Activated CD4-positive, alpha-beta T cell treated with anti-CD3 and anti-CD28 coated beads for 4 hours (primary cell): ENCODE measurements at places on chromosomes 4 and X.
A peak's percentile ranks its signal among the peaks of the same experiment; 100 is the strongest.

- no peak for DNase-seq
Observed at GRCh38 chr4:66300336-66300934, 630.1 kb upstream of the EPHA5 start.

DNA sequence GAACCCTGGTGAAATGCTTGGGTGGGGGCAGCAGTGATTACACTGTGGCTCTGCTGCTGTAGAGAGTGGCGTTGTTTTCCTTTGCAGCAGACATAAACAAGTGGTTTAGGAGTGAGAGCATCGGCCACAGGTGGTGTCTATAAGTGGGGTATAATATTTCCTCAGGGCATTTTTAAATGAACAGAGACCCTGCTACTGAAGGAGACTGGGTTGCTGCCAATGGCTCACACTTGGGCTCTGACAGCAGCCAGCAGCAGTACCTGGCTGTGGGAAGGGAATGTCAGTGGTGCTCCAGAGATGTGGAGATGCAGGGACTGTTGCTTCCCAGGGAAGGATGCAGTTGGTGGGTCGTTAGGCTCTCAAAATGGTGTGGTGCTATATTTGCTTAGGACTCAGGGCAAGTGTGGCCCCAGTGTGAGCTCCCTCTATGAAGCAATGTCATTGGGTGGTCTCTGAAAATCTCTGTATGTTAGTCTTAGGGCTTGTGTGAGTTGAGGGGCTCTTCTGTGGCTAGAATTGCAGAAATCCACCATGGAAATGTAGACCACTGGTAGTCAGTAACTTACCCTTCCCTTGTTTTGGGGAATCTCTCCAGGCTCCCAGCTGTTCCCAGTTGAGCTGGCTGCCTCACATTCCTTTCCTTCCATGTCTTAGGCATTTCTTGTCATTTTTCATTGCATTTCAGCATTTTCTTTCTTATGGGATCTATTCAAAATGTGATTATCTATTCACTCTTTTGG lies 1023.0 kb upstream of the GRID2 start:
- no peak for DNase-seq

- DNase-seq = no peak
Observed at GRCh38 chr4:184689681-184690080, 40.1 kb downstream of the PRIMPOL start.

DNA sequence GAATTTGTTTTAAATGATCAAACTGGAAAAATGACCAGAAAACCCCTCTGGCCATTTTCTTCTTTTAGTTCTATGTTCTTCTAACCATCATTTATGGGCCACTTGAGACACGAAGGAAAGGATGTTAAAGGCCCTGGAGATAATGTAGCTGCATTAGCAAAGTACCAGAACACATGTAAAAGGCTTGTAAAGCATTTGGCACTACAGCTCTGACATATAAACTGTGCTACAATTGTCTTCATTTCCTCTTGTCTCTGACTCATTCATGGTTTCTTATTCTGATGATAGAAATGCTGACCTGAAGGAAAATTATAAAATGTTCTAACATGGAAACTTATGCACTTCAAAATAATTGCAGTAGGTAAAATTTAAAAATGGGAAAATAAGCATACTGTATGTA lies 388.7 kb downstream of the FAT4 start:
- DNase-seq = no peak

GRCh38 chr4:40918330-40918729 lies 168.6 kb downstream of the NSUN7 start:
- DNase-seq = no peak

DNA sequence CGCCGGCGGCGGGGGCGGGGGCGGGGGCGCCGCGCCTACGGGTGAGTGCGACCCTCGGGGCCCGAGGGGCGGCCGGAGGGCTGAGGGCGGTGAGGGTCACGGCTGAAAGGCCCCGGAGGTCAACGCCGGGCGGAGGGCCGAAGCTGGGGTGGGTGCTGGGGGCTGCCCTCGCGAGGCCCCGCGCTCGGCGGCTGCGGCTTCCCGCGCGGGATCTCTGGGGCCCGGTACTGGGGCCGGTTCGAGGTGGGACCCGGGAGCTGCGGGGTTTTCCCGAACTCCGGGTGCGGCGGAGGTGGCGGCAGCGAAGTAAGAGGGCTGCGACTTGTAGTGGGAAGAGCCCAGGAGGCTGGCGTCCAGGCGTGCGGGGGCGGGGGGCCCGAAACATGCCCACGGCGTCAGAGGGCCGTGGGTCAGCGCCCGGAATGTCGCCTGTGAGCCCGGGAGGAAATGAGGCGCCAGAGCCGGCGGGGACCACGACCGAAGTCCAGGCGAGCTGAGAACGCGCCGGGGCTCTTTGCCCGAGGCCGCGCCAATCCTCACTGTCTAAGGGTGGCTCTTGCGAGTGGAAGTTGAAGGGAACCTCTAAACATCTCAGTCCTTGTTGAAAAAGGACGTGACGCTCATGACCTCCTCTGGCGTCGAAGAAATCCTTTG lies 407 bp downstream of the IL13RA1 start:
- no peak for DNase-seq

- DNase-seq = peak; percentile 4
Observed at GRCh38 chrX:100687128-100687527, 43.1 kb downstream of the SRPX2 start.

- DNase-seq = no peak
Observed at GRCh38 chr4:27081675-27082586, 221.3 kb downstream of the STIM2 start.

DNA sequence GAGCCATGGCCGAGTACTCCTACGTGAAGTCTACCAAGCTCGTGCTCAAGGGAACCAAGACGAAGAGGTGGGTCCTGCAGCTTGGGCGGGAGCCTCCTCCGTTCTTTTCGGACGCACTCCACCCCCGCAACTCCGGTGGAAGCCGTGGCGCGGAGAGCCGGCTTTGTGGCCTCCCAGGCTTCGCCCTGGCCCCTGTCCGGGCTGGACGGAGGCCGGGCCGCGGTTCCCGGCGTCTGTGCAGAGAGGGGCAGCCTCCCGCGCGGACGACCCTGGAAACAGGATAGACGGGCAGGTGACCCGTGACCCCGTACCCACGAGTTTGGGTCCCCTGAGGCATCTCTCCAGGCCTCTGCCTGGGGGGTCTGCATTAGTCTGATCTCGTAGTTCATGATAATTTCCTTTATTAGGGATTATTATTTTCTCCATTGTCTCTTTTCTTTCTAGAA lies 356 bp downstream of the FRG1 start:
- DNase-seq = no peak

- DNase-seq = no peak
Observed at GRCh38 chr4:1477045-1477840, 71.0 kb upstream of the NKX1-1 start.

DNA sequence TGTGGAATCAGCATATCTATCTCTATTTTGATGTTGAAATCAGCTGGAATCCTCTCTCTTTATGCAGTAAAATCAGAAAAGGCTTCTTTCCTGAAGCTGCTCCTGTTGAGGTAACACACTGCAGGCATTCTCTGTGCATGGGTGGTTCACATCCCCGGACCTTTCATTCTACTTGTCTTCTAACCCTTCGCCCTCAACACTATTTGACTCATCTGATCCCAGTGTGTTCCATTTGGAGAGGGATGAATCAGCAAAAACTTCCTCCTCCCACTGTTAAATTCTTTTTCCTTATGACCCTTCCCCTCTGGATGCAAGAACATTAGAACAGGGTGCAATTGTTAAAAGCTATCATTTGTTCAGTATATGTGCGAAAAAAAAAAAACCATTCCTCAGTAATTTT lies 67.4 kb downstream of the RNF150 start:
- DNase-seq = no peak

DNA sequence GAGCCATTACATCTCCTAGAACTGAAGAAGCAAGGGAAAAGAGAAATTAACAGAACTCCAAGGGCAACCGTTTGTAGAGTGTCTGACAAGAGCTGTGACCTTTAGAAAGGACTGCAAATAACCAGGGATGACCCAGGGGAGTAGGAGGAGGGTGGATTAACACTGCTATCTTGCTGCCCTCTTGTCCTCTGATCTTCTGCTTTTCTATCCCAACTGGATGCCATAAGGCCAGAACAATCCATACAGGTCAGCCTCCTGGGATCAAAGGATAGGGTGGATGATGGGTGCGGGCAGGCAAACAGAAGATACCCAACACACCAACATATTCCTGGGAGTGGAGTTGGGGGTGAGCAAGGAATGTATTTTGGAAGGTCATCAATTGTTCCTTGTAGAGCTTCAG lies 19.8 kb upstream of the PDE5A start:
- DNase-seq = no peak

- no peak for DNase-seq
Observed at GRCh38 chr4:165656829-165657490, 216.1 kb upstream of the TLL1 start.

GRCh38 chr4:133799717-133800315 lies 401.8 kb downstream of the PABPC4L start:
- DNase-seq = no peak

DNA sequence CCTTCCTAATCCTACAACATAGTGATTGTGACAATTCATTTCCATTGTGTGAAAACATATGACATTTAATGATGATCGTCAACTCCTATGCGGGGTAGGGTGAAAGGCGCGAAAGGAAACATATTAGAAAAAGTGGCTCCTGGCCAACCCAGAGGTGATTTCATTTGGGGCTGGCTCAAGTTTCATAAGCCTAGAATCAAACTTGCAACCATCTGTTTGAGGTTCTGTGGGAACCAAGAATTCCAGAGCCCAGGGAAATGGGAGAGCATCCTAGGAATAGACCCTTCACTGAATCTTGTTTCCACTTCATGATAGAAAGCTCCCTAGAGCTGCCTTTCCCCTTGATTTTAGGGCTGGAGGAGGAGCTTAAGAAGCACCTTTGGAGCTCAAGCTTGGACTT lies 101.3 kb upstream of the EGFL6 start:
- DNase-seq = no peak

DNA sequence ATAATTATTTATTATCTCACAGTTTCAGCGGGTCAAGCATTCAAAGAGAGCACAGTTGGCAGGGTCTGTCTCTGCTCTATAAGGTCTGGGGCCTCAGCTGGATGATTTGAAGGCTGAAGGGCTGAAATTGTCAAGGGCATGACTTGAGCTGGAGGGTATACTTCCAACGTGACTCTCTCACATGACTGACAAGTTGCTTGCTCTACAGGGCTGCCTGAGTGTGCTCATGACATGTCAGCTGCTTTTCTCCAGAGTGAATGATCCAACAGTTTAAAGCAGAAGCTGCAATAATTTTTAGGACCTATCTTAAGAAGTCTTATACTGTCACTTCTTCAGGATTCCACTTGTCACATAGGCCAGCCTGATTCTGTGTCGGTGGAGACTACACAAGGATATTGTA lies 51.2 kb downstream of the TIGD2 start:
- DNase-seq = no peak

DNA sequence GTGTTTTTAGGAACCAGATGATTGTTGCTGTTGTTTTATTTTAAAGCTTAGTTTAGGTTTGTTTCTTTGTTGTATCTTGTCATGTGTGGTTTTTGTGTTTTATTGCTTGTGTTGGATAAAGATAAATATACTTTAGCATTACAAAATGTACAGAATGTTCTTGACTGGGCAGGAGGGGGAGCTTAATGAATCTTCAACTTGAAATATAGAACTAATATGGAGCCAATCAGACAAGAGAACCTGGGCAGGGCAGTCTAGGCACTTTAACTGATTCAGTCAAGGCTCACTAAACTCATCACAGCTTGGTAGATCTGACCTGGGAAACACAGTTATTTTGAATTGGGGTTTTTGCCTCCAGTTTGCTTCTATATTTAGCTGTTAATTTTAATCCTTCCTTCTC lies 304.2 kb downstream of the ARHGAP24 start:
- DNase-seq = no peak

DNA sequence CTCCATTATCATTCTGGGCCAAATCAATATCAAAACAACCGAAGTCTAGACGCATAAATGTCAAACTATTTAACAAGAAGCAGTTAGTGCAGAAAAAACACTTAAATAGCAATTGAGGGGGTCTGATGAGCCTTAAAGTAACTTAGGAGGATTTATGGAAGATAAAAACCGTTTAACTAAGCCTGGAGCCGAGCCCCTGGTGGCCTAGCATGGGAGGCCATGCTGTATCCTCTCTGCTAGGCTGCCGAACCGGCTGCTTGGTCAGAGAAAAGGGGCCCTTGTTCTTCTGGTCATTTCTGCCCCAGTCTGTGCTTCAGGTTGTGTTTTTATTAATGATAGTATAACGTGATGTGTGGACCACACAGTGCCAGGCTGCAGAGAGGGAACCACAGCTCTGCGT lies 72.4 kb downstream of the CPZ start:
- no peak for DNase-seq

DNA sequence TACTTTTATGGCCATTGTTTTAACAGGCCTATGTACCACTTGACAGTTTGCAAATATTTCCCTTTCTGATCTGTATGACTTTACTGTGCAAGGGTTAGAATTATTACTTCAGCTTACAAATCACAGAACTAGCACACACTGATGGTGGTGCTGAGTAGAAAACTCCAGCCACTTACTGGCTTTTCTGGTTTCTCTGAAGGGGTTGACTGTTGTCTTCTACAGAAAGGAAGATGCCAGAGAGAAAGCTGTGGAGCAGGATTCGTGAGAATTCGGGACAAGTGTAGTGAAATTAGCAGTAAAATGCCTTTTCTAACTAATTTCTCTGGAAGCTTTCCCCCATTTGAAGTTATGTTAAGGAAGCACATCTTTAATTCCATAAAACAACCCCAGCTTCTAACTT lies 46.6 kb upstream of the GK2 start:
- no peak for DNase-seq

GRCh38 chrX:1368385-1368698 lies 23.6 kb downstream of the SLC25A6 start:
- no peak for DNase-seq

- DNase-seq = no peak
Observed at GRCh38 chr4:76800902-76801301, 97.0 kb downstream of the SOWAHB start.

DNA sequence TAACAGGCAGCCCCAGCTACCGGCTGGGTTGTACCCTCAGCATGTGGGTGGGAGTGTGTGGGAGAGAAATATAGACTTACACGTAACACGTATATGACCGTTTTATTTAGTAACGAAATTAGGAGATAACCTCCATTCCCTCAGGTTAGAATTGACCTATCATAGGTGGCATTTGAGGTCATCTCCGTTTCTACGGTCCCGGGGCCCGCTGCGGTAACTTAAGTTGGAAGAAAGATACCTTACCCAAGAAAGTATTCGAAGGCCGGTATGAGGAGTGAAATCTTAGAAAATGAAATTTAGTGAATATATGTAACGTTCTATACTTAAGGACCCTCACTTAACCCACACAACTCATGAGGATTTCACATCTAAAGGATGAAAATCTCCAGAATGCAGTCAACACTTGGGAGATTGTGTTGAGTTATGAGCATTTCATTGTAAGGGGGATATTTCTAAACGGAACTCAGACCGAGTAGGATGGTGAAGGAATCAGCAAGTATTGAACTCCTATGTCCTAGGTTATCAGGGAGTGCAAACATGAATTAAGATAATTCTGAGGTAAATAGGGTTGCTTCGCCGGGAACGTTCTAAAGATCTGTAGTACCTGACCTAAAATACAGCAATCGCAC lies 891 bp downstream of the CISD2 start:
- peak; percentile 78 for DNase-seq
